ENCODE measurements at places on chromosomes 11 and 22.

DNA sequence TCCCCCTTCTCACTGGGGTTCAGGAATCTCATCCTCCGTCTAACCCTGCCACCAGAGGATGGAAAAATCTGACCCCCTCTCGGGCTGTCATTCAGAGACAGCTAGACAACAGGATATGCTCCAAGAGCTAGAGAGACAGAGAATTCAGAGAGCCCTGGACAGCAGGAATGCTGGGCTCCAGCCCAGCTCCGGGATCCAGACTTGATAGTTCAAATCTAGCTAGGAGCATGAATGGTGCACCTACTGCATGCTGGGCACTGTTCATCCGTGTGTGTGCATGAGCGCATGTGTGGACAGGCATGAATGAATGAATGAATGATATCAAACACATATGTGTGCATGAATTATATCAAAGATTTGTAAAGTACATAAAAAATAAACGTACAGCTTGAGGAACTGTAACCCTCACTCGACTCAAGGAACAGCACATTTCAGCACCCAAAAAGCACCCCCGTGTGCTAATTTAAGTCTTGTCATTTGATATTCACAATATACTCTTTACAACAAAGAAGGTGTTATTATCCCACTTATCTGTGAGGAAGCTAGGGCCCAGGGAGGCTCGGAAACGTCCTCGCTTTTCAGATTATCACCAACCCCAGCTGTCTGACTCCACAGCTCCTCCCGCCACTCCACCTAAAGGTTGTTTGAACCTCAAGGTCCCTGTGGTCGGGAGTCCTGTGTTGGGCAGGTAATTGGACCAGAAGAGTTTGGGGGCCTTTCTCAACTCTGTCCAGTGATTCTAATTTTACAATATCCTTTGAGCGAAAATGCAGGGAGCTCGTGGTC is 640 bp upstream of the VSIG10L2 start:
- DNase-seq: no peak

DNA sequence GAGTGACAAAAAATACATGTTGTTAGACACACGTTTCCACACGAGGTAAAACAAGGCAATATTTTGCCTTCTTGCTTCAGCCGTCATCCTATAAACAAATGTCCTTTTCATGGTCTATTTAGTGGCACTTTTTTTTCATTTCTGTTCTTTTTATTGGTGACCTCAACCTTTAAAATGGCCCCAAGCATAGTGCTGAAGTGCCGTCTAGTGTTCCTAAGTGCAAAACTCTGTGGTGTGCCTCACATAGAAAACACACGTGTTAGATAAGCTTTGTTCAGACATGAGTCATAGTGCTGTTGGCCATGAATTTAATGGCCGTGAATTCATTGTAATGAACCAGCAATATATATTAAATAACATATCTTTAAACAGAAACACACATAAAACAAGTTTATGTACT is 15.6 kb downstream of the OVCH2 start:
- DNase-seq: no peak

DNA sequence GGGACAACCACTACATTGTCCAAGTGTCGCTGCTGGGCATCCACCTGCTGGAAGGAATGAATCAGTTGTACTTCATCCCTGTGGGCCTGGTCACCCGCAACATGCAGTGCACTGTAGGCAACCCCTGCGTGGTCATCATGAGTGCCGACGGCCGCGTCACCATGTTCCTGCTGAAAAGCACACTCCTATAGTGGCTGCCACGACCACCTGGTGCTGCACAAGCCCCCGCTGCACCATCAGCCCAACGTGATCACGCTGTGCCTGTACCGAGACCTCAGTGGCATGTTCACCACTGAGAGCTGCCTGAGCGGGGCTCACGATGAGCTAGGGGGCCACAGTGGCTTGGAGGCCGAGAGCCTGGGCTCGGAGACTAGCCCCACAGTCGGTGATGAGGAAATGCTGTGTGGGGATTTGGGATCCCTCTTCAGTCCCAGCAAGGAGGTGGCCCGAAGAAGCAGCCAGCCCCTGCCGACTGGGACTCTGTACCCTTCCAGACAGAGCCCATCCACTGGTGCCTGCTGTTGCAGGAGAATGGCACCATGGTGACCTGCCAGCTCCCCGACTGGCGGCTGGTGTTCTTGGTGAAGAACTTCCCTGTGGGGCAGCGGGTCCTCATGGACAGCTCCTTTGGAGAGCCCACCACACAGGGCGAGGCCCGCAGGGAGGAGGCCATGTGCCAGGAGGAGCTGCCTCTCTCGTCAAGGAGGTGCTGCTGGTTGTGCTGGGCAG is 15.7 kb upstream of the SLC5A4 start:
- DNase-seq: no peak

- DNase-seq: no peak
Observed at GRCh38 chr11:124657904-124658303, 15.6 kb downstream of the SIAE start.

- DNase-seq: no peak
Observed at GRCh38 chr11:99513368-99513767, 492.6 kb downstream of the CNTN5 start.

GRCh38 chr11:125381499-125382044 is 114.5 kb downstream of the FEZ1 start:
- DNase-seq: no peak

DNA sequence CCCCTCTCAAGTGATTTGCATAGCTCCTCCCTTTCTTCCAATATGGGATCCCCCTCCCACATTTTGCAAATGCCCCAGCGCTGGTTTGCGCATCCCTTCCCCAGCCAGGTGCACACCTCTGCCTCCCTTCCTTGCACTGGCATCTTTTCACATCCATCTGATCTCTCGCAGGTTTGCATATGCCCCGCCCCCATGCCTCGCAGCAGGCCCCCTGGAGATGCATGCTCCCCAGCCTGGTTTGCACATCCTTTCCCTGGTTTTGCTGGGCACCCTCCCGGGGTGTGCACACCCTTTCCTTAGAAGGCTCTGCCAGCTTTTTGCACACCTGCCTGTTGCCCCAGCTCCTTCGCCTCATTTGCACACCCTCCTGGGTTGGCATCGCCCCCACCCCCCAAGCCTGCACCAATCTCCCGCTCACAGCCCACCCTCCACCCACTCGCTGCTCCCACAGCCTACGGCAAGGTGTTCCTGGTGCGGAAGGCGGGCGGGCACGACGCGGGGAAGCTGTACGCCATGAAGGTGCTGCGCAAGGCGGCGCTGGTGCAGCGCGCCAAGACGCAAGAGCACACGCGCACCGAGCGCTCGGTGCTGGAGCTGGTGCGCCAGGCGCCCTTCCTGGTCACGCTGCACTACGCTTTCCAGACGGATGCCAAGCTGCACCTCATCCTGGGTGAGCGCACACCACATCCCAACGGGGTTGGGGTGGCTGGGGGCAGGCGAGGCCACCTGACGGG is 917 bp downstream of the RPS6KA4 start:
- no peak for DNase-seq

DNA sequence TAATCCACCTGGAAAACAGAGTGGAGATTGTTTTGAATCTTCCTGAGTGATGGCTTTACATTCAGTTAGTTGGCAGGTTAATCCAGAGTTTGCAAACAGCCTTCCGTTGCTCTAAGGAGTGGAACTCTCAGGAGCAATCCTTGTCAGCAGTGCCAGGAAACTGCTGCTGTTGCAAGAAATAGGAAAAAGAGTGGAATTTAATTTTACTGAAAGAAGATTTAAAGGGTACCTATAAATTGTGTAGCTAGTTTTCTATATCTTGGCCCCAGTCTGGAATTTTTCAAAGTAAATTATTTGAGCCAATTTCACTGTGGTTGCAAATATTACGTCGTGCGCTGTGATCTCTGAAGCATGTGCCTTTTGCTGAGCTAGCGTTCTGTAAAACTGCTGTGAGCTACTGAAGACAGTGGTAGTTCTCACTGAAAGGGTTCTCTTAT is 55.5 kb upstream of the SLC5A12 start:
- no peak for DNase-seq

DNA sequence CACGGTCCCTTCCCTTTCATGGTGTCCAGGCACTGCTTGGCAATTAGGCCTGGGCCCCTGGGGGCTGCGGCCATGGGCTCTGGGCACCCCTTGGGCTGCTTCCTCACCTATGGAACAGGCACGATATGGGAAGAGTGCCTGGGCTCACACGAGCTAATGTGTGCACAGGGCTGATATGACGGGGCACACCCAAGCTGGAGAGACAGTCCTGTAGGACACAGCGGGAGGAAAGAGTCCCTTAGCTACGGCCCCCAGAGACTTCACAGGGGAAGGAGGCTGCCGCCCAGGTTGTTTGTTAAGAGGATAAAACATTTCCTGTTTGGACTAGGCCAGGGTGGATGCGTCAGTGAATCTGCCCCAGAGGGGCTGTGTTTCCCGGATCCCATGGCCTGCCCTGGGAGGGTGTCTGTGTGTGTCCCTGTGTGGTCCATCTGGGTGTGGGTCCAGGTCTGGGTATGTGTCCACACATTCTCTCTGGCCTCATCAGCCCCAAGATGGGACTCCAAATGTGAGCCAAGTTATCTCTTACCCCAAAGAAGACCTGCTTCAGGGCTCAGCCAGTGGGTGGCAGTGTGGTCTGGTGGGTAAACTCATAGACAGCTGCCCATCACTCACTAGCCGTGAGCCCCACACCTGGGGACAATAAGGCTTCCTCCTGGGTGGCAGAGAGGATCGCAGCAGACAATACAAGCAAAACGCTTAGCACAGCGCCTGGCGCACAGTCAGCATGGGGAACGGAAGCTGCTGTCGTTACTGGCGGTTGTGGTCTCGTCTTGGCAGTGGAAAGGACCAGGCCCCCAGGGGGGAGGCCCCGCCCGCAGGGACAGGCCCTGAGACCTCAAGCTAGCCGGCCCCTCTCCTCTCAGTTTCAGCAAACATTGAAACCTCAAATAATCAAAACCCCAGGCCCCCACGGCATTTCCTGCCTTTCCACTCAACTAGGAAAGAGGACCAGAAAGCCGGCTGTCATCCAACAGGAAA is 3.2 kb upstream of the EMID1 start:
- DNase-seq: peak; percentile 50

DNA sequence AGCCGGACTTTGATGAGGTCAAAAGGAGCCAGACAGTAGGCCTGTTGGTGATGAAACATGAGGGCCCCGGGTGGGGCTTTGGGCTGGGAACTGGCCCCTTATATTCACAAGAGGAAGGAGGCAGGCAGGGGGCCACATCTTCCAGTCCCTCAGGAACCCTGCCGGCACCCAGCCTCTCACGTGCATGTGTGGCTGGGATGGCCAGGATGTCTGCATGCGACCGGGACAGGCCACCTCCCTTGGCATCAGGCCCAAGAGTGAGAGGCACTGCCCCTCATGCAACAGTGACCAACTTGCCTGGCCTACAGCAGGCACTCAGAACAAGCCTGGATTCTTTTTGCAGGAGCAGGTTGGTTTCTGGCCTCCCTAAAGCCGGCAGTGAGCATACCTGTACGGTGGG is 5.4 kb downstream of the SLC25A45 start:
- DNase-seq: no peak

GRCh38 chr11:66720223-66720898 is 8.7 kb downstream of the SPTBN2 start:
- peak; percentile 16 for DNase-seq

DNA sequence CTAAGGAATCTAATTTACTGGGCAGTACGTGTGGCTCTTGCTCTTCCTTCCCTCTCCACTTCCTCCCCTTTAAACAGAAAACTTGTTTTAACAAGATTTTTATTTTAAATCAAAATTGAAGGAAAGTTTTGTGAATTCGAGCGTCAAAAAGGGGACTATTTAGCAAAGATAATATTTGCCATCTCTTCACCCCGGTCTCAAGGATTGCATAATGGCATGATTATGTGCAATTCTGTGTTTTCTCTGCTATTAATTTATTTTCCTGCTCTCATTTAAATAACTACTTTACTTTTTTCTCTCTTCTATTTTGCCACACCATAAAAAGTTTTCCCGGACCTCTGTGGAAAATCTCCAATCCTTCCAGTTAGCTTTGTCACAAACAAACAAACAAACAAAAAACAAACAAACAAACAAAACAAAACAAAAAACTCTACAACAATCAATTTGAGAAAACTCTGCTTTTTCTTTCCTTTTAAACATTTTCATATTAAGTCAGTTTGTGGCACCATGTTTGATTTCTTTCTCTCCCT is 10.2 kb upstream of the PAX6 start:
- DNase-seq: no peak

DNA sequence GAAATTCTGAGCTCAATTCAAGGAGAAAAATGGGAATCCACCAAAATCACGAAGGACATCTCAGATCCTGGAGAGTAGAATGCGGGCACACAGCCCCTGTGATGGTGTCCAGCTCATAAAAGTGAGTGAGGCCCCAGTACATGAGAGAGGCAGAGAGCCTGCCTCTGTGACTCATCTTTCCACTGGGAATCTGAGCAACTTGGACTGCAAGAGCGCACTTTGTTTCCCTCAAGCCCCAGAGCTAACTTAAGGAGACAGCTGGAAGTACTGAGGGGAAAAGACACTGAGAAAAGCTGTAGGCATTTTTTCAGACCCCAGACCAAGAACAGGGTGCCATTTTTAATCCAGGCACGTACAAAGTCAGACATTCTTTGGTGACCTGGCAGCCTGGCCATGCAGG is 273.7 kb downstream of the C11orf87 start:
- DNase-seq: no peak

DNA sequence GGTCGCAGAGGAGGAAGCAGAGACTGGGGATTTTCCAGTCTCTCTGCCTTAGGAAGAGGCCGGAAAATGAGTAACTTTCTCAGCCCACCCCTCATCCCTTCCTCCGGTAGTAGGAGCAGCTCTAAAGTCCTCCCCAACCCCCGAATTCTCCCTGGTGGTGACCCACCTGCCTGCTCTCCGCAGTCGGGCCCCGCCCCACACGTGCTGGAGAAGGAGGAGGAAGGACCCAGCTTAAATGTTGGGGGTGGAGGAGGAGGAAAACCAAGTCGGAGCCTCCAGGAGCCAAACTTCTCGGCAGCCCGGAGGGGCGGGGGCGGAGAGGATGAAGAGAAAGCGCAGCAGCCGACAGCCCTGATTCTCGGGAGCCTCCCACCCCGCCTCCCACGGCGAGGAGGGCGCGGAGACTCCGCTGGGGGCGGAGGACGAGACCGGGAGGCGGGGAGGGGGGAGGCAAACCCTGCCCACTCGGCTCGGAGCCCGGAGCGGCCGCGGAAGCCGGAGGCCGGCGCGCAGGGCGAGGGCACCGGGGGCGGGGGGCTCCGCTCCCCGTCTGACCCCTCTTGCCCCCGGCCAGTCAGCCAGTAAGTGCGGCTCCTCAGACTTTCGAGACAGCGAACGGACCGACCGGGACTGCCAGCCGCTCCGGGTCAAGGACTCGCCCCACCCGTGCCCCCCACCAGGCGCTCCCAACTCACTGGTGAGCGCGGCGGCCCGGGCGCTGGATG is at the start of gene TPBGL:
TSS of gene TPBGL (plus strand) at position 464 of the 725 bp plus-strand sequence. CDS start 276 bp downstream, outside the sequence.
- DNase-seq: no peak

Data from CD4-positive, alpha-beta T cell treated with Interferon gamma for 1 hour (primary cell).